ENCODE measurements at places on chromosomes 2 and 18.

DNA sequence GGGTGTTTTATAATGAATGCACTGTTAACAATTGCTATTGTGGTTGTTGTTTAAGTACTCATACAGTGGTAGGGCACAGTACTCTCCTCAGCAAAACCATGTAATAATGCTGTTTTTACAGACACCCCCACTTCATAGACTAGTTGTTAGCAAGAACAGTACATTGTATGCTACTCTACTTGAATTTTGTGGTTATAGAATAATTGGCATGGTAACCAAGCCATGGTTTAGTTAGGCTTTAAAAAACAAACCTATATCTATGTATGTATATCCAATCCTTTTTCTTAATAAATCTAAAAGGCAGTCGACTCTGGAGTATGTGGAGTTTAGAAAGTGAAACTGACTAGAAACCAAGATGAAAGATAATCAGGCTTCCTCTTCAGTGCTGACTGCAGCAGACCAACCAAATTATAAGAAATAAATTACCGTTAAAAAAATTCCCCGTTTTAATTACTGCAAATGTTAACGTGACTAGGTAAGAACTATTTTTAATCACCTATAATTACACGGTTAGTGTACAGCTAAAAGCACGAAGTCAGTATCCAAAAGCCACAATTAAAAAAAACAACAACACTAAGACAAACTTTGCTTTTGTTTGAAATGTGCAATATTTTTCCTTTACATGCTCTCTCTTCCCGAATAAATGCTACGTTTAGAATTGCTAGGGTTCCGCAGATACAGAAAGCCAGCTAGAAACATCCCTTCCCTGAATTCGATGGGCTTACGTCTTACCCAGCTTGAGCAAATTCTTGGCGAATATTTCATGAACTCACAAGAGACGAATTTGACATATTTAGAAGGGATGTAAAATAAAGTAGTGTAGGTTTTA, 113.3 kb upstream of the SERTAD2 start:
- DNase-seq = no peak

- no peak for DNase-seq
These were observed 181.4 kb downstream of the OSR1 start for GRCh38 chr2:19176977-19177376.

DNA sequence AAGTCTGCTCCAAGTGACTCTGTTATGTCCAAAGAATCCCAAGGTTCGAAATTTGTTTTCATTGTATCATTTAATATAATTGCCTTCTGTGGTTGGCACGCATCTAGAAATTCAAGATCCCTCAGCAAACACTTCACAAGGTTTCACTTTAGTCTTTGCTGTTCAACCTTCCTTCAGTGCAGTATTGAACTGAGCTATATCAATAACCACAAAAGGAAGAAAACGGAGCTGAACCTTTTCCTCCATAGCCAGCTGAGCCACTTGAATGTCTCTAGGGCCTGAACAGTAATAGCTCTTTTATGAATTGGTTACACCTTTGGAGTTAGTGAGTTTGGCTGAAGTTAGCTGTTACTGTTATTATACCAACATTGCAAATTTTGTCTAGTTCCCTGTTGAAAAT, 357.7 kb upstream of the HNRNPA3 start:
- no peak for DNase-seq

DNA sequence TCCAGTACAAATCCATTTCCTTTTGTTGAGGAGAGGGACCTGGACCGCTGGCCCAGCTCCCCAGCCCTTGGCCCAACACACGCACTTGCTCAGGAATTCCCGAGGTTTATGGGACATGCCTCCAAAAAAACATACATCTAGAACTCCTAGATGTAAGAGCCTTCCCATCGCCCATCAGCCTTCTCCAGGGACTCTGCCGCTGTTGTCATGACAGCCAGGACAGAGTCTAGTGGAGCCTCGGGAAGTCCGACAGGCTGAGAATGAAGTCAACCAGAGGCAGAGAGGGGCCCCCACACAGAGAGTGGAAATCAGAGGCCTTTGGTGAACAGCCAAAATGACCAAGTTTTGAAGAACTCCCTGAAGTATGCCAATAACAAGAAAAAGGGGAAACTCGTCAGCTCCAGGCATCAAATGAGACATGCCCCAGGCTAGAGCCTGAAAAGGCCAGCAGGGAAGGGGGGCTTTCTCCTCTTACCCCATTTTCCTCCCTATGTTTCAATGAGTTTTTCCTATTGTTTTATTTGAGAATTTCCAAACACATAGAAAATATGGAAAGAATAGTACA, 43.2 kb upstream of the CAB39 start:
- no peak for DNase-seq

DNA sequence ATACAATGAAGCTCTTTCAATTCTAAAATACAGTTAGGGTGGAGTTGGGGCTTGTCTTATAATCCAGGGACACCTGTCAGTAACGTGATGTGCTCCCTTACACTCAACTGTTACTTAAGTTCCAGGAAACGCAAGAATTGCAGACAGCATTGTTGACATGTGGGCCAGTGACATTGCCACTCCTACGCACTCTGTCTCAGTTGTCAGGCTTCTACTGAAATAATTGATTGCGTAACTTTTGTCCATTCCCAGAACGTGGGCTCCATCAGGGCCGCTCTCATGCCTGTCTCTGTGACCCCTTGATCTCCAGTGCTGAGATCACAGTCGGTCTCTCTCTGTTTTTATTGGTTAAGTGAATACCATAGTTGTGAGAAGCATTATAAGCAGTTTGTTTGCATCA, 487.8 kb downstream of the GALR1 start:
- no peak for DNase-seq

DNA sequence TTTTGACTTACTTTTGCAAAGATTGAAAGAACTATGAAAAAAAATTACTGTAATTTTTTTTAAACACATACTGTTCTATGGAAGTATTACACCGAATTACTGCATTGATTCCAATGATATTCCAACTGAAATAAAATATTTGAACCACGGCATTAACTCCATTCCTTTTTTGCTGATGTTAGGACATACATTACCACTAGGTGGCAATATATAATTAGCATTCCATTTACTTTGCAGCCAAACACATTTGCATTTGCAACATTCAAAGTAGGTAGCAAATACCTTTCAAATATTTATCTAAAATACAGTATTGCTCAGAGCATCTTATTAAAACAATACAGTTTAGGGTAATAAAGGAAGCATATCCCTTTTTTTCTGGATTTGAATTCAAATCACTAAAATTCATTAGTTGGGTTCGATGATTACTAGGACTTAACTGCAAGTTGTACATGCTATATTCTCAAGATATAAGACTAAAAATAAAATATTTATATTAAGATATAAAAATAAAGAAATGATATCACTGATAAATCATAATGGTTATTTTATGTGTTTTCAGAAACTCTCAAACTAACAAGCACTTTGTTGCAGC, 31.3 kb downstream of the LANCL1 start:
- peak; percentile 23 for DNase-seq

Data from urothelium cell line (cell line).